ENCODE measurements at places on chromosomes 3 and 15. TPM values are rescaled to one million over a fixed set of nuclear protein-coding genes. Genes with fewer than 3 reads are reported as not detected.

MKRN3 gene
- total RNA-seq = 0.32 TPM

POTEB gene
- total RNA-seq = not detected

GOLGA8S gene
- total RNA-seq = under 0.01 TPM

U2SURP gene
- total RNA-seq = 31.2 TPM

Measured in bronchial smooth muscle cell (primary cell).